Daoy (cell line): ENCODE measurements at places on chromosomes 1 and 21. TPM values are rescaled to one million over a fixed set of nuclear protein-coding genes. Genes with fewer than 3 reads are reported as not detected.

- DNase-seq: peak; percentile 32
These were observed 694 bp downstream of the MEAF6 start for GRCh38 chr1:37513795-37514349.

DNA sequence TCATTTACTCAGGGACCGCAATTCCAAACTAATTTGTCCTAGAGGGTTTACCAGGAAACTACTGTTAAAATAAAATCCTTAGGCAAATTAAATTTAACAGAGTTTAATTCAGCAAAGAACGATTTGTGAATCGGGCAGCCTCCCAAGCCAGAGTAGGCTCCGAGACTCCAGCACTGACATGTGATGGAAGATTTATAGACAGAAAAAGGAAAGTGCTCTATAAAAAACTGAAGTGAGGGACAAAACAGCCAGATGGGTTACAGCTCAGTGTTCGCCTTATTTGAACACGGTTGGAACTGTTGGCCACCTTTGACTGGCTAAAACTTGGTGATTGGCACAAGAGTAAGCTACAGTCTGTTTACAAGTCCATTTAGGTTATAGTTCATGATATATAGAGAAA lies 35.2 kb upstream of the RCSD1 start:
- no peak for DNase-seq

GRCh38 chr1:115807723-115808122 lies 33.2 kb downstream of the NHLH2 start:
- peak; percentile 80 for DNase-seq

GRCh38 chr1:30730346-30731108 lies 7.1 kb upstream of the MATN1 start:
- DNase-seq: peak; percentile 43

GRCh38 chr1:59020151-59020997 lies 236.5 kb upstream of the JUN start:
- peak; percentile 89 for DNase-seq

GRCh38 chr21:37342046-37342632 lies 24.4 kb upstream of the DYRK1A start:
- DNase-seq: peak; percentile 11

- DNase-seq: no peak
These were observed 92.2 kb downstream of the CD58 start for GRCh38 chr1:116478621-116479020.

- DNase-seq: no peak
These were observed 15.5 kb downstream of the PPP1R15B start for GRCh38 chr1:204396015-204396583.

Gene YY1AP1
- 23.9 and 27.5 TPM in 2 replicates for total RNA-seq
